NCI-H1105 (cell line): ENCODE measurements at places on chromosomes 3 and 15.

DNA sequence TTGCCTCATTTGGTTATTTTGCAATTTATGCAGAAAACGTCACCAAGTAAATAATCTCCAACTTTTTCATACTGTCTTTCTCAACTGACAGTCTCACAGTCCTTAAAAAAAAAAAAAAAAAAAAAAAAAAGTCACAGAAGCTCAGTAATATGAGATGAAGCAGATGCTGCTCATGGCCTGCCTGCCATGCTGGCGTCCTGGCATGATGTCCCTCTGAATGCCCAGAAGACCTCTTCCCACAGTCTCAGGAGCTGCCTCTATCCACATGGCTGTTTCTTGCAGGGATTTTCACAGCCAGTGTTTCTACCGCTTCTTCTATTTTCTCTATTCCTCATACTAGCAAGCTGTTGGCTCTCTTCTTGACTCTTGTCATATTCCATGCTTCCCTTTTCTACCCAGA is 87.7 kb downstream of the TGFBR2 start:
- no peak for DNase-seq

DNA sequence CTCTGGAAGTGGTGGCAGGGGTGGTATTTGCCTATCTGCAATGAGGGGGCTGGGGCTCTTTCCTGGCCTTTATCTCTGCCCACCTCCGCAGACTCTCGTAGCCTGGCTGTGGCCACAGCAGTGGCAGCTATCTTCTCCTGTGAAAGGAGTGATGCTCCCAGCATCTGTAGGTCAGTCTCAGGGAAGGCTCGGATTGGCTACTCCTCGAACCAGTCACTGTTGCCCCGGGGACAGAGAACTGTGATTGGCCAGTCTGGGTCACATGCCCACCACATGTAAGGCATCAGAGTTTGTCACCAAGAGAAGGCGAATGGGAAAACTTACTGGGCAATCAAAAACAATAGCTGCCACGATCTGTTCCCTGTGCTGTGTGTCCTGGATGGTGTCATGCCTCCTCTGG is 30.1 kb upstream of the FGD5 start:
- no peak for DNase-seq

- peak; percentile 7 for DNase-seq
Observed at GRCh38 chr3:70064194-70064779, 64.8 kb downstream of the SAMMSON start.

DNA sequence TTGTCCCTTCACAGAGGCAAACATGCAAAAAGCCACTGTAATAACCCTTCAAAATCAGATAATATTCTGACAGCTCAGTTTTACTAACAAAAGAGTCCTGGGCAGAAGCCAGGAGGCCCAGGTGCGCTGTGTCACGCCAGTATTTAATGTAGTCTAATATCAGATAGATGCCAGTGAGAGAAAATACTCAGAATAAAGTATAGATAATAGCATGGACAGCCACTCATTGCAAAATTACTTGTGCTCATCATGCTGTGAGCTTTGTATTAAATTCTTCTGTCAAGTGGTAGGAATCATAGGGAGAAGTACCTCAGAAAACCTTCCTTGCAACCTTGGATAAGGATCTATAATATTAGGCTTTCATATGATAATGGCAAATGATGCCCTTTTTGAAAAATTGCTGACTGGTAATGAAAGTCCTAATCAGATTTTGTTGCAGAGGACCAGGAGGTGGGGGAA is 1154.3 kb downstream of the ROBO1 start:
- DNase-seq, result peak; percentile 63

GRCh38 chr3:83189634-83190033 is 1428.2 kb upstream of the GBE1 start:
- no peak for DNase-seq

GRCh38 chr3:129197321-129197720 is 13.6 kb upstream of the CNBP start:
- DNase-seq, result no peak

- no peak for DNase-seq
Observed at GRCh38 chr3:16905704-16906103, 20.9 kb downstream of the PLCL2 start.

- DNase-seq, result no peak
Observed at GRCh38 chr3:50484722-50485121, 18.7 kb downstream of the CACNA2D2 start.

DNA sequence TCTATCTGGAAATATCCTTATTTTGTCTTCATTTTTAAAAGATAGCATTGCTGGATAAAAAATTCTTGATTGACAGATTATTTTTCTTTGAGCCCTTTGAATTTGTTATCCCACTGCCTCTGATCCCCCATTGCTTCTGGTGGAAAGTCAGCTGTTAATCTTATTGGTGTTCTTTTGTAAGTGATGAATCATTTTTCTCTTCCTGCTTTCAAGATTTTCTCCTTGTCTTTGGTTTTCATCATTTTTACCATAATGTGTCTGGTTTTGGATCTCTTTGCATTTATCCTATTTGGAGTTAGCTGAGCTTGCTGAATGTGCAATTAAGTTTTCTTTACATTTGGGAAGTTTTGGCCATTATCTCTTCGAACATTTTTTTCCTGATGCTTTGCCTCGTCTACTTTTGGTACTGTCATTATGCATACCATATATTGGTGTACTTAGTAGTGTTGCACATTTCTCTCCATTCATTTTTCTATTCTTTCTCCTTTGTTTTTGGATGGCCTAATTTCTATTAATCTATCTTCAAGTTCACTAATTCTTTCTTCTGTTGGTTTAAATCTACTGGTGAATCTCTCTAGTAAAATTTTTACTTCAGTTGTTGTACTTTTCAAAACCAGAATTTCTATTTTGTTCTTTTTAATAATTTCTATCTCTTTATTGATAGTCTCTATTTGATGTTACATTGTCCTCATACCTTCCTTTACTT is 440.0 kb upstream of the PROK2 start:
- no peak for DNase-seq

- DNase-seq, result no peak
Observed at GRCh38 chr15:68471541-68471940, 39.6 kb upstream of the ITGA11 start.

- no peak for DNase-seq
Observed at GRCh38 chr3:108208831-108209230, 13.4 kb downstream of the IFT57 start.

GRCh38 chr3:136055491-136055890 is 90.0 kb downstream of the PPP2R3A start:
- no peak for DNase-seq

DNA sequence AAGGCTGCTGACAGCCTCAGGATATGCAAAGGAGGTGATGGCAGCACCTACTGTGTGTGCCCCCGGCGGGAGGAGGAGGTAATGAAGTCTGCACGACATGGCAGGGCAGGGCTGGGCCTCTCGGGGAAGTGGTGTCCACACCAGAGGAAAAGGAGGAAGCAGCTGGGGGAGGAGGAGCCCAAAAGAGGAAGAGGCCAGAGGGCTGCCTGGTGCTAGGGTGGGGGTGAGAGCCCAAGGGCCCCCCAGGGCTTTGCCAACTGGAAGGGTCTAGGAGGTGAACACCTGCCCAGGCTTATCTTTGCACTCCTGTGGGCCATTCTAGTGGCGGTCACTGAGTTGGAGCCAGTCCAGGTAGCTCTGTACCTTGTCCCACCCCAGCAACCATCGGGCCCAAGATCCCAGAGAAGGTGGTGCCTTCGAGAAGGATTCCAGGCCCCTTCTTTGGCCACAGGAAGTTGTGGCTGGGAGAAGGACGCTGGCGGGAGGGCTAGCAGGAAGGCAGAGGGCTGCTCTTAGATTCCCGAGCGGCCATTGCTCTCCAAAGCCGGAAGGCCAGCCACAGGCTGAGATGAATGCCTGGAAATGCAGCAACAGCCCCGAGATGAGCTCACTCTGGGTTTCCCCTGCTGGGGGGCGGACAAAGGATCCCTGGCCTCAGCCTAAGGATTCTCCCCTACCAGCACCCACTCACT is 7.0 kb downstream of the GNAI2 start:
- no peak for DNase-seq

DNA sequence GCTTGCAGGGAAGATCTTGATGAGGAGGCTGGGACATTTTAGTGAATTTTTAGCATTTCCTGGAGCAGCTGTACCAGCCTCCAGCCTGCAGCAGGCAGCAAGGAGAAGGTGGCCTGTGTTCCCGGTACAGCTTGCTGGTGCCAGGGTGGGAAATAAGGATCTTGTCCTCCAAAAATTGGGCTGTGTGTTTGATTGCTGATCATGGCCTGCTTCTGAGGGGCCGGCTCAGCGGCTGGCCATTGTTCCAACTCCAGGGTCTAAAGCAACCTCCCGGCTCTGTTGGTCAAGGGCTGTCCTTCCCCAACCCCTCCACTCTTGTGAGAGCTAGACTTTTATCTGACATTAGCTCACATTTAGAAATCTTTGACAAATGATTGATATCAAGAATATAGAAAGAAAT is 5.0 kb downstream of the CFAP100 start:
- no peak for DNase-seq

- no peak for DNase-seq
Observed at GRCh38 chr3:197023998-197024651, 5.5 kb downstream of the MELTF start.

GRCh38 chr3:140420621-140421357 is 257.1 kb upstream of the TRIM42 start:
- no peak for DNase-seq
